ENCODE measurements at places on chromosomes 13 and 19.

- DNase-seq, result no peak
These were observed 63.6 kb downstream of the RGCC start for GRCh38 chr13:41520660-41521630.

GRCh38 chr13:105641121-105641520, 894.3 kb downstream of the EFNB2 start:
- DNase-seq, result no peak

GRCh38 chr13:48783181-48783630, 129.5 kb downstream of the CYSLTR2 start:
- peak; percentile 82 for DNase-seq

DNA sequence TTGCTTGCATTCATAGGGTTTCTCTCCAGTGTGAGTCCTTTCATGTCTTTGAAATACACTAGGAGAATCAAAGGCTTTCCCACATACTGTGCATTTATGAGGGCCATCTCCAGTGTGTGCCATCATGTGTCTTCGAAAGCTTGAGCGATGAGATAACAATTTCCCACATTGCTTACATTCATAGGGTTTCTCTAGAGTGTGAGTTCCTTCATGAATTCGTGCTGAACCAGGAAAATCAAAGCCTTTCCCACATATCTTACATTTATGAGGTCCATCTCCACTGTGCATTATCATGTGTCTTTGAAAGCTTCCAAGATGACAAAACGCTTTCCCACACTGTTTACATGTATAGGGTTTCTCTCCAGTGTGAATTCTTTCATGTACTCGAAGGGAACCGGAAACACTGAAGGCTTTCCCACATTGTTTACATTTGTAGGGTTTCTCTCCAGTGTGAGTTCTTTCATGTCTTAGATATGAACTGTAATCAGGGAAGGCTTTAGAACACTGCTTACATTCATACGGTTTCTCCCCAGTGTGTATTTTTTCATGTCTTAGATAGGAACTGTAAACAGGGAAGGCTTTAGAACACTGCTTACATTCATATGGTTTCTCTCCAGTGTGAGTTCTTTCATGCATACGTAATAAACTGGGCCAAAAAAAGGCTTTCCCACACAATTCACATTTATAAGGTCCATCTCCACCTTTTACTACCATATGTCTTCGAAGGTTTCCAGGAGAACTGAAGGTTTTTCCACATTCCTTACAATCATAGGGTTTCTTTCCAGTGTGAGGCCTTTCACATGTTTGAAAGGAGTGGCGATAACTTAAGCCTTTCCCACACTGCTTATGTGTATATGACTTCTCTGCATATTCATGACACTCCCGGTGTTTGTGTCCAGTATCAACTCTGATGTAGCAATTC, 21.4 kb downstream of the ZNF44 start:
- DNase-seq, result no peak

DNA sequence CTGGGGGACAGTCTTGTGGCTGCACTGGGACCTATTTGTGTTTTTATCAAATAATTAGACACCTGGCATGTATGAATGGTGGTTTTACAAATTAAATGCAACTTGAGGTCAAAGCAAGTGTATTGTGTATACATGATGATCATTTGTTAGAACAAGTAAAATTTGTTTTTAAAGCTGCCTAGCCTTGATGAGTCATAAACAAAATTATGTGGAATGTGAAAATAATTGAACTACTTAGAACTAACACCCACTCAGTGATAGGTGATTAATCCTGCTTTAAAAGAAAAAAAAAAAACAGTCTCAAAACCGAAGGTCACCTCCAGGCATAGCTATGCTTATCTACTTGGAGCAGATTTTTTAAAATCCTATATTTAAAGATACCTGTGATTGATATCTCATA, 770.3 kb upstream of the SLITRK5 start:
- no peak for DNase-seq

DNA sequence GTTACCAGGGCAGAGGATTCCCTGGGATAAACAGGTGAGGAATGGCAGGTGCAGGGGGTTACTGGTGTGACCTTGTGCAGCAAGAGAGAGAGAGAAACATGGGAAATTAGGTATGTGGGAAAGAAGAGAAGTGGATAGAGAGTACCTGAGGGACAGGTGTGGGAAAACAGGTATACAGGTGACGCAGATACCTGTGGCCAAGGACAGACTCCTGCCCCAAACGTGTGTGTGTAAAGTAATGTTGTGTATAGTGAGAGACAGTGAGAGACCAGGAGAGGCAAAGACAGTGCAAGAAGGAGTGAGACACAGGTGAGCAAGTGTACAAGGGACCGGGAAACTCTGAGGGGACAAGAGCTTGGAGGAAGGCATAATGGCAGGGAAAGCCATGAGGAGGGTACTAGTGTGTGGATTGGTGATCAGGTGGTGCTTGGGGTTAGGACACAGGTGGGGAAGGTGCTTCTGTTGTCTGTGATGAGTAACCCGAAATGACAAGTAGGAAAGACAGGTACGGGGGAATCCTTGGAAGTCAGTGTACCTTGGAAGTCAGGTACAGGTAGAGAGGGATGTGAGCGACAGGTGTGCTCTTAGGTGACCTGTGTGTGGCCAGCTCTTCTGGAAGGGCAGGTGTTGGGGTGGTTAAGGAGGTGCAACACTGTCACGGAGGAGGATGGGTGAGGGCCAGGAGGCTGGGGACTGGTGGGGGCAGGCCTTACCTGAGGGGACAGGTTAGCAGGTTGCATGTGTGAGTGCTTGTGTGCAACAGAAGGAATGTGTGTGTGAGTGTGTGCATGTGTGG, 2.8 kb downstream of the ERFL start:
- no peak for DNase-seq

DNA sequence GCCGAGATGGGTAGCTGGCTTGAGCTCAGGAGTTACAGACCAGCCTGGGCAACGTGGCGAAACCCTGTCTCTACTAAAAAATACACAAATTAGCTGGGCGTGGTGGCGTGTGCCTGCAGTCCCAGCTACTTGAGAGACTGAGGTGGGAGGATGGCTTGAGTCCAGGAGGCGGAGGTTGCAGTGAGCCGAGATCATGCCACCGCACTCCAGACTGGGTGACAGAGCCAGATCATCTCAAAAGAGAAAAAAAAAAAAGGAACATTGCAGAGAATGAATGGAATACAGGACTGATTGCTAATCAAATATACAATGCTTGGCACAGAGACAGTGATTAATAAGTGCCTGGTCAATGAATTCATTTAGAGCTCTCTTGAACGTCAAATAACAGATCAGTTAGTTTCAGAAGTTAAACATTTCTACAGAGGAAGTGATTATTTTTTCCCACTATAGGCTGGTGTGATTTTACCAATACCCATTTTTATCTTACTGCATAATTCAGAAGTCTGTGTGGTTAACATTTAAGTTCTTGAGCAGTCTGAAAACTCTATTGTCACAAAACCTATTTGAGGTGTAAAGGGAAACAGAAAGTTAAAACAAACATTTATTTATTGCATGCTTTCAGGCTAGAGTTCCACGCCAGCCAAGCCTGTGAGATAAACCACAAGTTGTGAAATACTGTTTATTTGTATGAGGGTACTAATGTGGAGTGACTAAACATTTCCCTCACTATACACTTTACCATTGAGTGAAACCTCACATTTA, 7.7 kb upstream of the TBC1D4 start:
- no peak for DNase-seq

- no peak for DNase-seq
These were observed 4.1 kb downstream of the ATP8A2 start for GRCh38 chr13:25375727-25376358.

GRCh38 chr13:43021926-43022670, 1.3 kb upstream of the DNAJC15 start:
- DNase-seq, result no peak

GRCh38 chr19:33476151-33476707, 45.4 kb downstream of the PEPD start:
- no peak for DNase-seq

DNA sequence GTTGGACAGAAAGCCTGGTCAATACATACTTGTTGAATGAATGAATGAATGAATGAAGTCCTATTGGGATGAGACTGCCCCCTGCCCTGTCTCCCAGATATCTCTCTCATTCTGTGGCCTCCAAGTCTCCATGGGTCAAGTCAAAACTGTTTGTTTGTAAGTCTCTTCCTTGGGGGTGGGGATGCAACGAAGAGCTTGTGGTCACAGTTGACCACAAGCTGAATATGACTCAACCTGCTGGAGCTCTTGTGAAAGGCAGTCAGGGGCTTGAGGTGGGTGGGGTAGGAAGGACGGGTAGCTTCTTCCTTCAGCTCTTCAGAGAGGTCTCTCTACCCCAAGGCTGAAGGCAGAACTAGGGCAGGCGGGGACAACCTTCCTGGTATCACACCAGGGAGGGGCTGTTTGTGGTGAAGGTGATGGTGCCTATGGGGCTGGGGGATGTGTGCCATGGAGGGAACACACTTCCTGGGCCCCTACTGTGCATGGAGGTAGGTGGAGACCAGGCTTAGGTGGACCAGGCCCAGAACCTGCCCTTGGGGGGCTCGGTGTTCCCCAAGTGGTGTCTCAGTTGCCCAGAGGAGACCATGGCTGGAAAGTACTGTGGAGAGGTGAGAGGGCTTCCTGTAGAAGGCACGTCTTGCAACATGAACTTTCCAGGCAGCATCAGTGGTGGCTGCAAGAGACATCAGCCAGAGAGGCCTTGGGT, 8.0 kb downstream of the MYO1F start:
- DNase-seq, result peak; percentile 85

DNA sequence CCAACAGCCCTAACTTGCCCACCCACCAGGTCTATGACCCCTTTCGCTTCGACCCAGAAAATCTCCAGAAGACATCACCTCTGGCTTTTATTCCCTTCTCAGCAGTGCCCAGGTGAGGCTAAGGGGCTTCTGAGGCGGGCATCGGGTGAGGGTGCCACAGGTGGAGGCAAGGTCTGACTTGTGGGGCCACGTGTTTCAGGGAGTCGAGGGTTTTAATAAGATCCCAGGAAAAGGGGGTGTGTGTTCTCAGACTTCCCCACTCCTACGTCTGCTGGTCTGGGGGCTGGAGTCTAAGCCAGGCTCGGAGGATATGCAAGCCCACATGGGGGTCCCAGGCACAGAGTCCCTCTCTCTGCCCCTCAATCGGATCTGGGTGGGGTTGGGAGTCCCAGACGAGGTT, 30.9 kb upstream of the CYP4F8 start:
- DNase-seq, result no peak

GRCh38 chr13:70457474-70457873, 349.2 kb upstream of the KLHL1 start:
- DNase-seq, result no peak

GRCh38 chr19:2485428-2485827, 9.5 kb downstream of the GADD45B start:
- no peak for DNase-seq

DNA sequence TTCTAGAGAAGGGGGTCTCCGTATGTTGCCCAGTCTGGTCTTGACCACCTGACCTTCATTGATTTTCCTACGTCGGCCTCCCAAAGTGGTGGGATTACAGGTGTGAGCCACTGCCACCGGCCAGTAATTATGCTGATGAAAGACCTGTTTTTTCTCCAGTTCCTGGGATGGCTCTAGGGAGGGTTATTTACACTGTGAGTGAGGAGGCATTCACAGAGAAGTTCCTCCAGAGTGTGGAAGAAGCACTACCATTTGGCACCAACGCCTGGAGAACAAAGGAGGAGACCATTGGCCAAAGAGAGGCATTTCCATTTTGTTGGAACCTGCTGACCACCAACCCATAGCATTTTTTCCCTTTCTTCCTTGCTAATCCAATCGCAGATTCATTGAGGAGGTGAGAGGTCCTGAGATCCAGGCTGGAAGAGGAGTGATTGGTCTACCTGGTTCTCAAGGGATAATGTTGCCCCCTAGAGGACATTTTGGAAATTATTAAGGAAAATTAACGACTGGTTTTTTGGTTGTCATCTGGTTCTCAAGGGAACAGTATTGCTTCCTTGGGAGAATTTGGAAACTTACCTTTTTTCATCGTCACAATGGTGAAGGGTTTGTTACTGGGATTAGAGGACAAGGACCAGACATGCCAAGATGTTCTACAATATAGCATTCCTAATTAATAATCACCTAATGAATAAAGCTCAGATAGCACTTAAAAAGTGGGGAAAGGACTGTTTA, 5.5 kb upstream of the SAE1 start:
- no peak for DNase-seq

DNA sequence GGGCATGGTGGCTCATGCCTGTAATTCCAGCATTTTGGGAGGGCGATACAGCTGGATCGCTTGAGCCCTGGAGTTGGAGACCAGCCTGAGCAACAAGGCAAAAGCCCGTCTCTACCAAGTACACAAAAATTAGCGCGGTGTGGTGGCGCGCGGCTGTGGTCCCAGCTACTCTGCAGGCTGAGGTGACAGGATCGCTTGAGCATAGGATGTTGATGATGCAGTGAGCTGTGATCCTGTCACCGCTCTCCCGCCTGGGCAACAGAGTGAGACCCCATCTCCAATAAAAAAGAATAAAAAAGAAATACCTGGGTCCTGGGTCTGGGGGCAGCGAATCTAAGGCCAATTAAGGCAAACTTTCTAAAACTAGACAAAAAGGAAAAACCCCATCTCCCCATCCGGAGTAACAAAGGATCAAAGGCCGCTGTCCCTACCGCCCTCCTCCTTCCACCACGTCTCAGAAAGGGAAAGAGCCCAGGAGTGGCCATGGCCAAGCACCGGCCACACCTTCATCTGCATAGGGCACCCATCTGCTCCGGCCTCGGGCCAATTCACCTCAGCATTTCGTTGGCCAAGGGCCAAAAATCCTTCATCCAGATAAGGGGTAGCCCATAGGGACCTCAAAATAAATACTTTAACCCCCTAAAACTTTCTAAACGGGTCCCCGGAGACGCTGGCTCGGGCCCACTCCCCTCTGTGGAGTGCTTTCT, 851 bp downstream of the ZNF320 start:
- DNase-seq, result no peak

GRCh38 chr13:41352935-41353840, 42.1 kb downstream of the NAA16 start:
- DNase-seq, result peak; percentile 31

DNA sequence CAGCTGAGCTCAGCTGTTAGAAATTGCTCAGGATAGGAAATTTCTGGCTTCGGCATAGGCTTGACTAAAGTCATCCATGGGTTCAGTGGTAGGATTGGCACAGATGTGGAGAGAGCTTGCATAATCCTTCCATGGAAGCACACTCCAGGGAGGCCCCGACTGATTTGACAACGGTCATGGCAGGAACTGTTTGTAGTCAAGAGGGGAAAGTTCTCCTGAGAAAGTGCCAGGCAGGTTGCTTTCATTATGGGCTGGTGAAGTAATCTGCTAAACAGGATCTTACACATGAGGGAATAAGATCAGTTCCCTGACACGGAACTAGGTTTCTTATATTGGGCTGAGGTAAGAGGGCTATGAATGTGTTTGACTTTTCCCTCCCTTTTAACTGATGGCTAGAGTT, 120.1 kb downstream of the RGCC start:
- DNase-seq, result peak; percentile 38

- no peak for DNase-seq
These were observed 46.8 kb upstream of the SPACA7 start for GRCh38 chr13:112329376-112329775.

- DNase-seq, result peak; percentile 3
These were observed 13.9 kb upstream of the HS6ST3 start for GRCh38 chr13:96075953-96076543.

DNA sequence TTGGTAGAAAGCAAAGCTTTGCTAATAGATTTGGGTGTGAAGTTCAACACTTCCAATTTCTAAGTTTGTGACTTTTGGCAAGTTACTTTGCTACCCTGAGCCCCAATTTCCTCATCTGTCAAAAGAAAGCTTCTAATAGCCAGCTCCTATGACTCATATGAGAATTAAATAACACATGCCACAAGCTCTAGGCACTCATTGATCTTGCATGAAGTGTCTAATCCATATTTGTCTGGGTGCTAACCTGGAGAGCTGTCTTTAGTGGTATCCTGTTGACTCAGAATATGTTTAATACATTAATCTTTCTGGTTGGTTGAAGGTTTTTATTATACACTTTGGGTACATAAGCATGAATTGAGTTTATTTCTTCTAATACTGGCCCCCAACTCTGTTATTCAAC, 188.8 kb downstream of the POSTN start:
- DNase-seq, result no peak

Measured in GM04503 (cell line).